ENCODE measurements at places on chromosomes 1 and 21. TPM values are rescaled to one million over a fixed set of nuclear protein-coding genes. Genes with fewer than 3 reads are reported as not detected.

DNA sequence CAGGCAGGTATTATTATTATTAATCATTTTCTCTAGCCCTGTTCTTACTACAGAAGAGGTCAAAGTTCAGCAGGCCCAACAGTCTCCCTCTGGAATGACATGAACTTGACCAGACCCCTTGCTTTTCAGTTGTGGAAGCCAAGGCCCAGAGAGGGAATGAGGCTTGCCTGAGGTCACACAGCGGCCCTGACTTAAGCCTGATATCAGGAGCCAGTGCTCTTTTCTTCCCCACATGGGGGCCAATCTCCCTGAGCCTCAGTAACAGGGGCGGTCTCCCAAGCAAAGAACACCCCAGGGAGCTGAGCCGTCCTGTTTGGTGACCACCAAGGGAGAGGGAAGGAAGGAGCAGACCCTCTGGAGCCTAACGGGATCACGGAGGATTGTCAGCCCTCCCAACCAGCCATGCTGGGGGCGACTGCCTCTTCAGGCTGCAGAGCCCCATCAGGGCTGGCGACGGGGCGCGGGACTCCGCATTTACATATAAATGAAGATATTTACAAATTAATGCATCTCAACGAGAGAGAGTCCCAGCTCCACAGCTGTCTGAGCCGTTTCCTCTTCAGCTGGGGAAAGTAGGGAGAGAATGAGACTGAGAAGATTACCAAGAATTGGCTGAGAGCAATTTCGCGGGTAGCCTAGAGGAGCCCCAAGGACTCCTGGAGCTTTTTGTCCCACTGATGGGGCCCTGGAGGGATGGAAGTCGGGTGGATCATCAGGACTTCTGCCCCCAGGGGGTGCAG, 186.1 kb upstream of the KLHDC7A start:
- DNase-seq: no peak

DDR2 gene
- total RNA-seq: 3.8 TPM

DNA sequence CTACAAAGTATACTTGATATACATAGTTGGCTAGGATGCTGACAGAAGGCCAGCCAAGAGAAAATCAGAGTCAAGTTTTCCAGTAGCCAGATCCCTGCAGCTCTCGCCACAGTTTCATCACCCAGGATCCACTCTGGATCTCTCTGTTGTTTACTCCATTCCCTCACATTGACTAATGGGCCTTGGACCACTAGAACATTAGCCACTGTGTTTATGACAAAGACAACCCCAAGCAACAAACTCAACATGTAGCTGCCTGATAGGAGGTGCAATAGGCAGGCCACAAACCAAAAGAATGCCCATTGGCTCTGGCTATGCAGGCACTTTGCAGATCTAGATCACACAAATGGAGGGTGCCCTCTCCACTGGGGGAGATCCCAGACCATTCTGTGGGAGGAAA, 44.2 kb downstream of the ARHGEF11 start:
- no peak for DNase-seq

DNA sequence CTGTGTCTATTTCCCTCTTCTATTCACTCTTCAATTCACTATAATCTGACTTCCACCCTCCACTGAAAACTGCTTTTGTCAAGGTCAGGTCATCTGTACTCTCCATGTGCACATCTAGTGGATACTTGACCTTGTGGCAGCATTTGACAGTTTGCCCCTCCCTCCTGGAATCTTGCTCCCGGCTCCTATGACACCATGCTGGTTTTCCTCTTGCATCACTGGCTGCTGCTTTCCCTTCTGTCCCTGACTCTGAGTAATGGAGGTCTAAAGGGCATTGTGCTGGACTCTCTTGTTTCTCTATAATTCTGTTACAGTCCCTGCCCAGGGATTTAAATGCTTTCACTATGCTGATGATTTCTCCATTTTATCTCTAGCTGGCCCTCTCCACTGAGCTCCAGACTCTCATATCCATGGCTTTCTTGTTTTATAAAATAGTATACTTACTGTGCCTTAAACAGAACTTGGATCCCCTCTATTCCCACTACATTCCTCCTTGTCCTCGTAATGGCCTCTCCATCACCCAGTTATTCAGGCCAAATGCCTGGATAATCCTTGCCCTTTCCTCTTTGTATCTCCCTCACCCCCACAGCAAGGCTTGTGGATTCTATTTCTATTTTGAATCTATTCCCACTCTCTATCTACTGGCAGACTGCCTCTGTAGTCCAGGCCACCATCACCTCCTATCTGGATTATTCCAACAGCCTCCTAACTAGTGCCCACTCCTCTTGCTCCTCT, 36.8 kb upstream of the PODN start:
- DNase-seq: no peak

- DNase-seq: no peak
Observed at GRCh38 chr1:23594927-23595353, 35.6 kb upstream of the ID3 start.

EPHB2 gene
- total RNA-seq: 143 TPM
